ENCODE measurements at places on chromosomes 3 and 15.

GRCh38 chr15:86743283-86743903 lies 663.7 kb downstream of the AGBL1 start:
- no peak for DNase-seq

GRCh38 chr3:196643201-196643749 lies 3.8 kb downstream of the NRROS start:
- no peak for DNase-seq

GRCh38 chr3:70488131-70488530 lies 175.7 kb upstream of the MDFIC2 start:
- DNase-seq, result no peak

DNA sequence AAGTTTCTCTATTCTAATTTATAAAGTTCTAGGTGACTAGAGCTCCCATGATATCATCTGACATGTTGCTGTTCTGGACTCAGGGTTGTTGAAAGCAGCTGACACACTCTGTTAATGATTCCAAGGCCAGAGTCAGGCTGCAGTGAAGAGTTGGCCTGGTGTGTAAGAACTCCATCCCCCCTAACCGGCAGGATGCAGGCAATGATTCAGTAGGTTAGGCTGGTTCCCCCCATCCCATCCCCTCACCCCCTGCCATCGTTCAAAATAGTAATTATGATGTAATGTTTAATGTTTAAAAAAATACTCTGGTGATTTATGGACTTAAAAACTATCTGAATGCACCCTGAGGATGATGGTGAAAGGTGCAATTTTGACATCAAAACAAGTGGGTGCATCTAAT lies 4.6 kb upstream of the TRIM71 start:
- DNase-seq, result no peak

DNA sequence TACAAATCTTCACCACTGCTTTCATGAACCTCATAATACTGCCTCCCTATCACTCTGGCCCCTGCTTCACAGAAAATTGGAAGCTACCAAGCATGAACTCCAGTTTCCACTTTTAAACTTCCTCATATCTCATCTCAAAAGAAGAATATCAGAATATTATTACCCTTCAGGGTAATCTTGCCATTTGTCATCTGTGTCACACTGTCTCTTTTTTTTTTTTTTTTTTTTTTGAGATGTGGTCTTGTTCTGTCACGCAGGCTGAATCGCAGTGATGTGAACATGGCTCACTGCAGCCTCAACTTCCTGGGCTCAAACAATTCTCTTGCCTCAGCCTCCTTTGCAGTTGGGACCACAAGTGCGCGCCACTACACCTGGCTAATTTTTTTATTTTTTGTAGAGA lies 80.4 kb upstream of the TCF12 start:
- DNase-seq, result no peak

DNA sequence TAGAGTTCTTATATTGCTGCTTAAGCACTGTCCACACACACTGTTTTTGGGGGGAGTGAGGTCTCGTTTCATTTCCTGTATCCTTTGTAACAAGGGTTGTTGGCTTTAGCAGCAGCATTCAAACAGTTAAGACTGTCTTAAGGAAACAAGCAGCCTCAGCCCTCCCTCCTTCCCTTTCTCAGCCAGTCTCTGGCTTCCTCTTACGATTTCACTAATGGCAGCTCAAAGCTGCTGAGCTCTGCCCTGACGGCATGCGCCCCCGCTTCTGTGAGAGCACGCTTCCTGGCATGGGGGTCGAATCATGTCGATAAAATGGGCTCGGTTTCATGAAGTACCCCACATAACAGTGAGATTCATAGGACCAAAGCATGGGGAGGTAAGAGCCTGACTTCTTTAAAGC lies 105.0 kb downstream of the KLHL25 start:
- DNase-seq, result no peak

DNA sequence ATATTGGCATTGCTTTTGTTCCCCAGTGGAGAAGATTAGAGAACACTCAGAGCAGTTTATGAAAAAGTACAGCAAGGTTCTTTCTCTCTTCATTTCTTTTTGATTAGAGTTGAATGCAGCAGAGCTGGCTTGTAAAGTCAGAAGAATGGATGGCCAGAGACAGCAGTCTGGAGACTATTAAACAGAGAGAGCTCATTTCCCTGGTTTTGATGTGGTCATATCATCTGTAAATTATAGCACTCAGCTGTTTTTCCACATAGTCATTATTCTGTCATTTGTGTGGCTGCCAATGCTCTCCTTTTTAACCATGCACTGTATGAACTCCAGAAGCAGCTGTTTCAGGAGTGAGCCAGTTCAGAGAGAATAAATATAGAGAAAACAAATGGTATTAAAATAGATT lies 177.4 kb upstream of the CRBN start:
- DNase-seq, result no peak

- DNase-seq, result no peak
Measured at GRCh38 chr15:98597666-98598065, 50.7 kb upstream of the IGF1R start.

DNA sequence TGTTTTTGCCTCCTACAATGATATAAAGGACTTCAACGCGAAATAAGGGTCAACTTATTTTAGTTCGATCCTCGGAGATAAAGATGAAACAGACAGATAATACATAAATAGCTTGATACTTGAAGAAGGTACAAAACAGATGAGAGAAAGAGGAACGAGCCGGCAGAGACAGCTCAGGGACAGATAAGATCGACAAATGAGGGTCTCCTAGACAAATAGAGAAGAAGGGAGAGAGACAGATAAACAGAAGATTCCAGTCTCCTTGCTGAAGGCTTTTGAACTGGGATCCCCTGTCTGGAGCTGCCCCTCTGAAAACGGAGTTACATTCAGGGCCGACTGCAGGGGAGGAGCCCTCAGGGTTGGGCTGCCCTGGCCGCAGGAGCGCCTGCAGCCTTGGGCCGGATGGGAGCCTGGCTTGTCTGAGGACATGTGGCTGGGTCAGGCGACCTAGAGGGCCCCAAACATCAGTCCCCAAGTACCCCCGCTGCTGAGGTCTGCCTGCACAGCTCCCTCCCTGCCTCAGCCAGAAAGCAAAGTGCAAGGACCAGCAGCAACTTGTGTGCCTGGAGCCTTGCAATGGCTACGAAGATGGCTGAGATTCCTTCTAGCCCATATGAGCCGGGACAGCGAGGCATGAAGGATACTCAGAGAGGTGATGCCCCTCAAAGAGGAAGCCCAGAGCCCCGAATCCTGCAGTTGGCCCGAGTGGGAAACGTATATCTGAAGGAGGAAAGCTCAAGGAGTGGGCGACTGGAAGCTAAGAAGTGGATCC lies 926 bp upstream of the SKOR1 start:
- no peak for DNase-seq

DNA sequence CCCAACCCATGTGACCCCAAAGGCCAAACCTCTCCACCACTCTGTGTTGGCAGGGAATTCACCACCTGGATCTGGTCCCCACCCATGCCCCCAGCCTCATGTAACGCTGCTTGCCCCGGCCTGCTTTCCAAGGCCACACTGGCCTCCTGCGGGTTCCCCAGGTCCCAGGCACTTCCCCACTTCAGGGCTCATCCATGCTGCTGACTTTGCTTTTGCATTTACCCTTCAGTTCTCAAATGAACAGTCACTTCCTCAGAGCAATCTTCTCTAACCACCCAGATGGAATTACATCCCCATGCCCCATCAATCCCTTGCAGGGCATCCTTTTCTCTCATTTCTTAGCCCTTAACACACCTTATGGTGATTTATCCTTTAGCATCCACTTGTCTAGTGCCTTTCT lies 9.2 kb downstream of the DAPK2 start:
- DNase-seq, result no peak

DNA sequence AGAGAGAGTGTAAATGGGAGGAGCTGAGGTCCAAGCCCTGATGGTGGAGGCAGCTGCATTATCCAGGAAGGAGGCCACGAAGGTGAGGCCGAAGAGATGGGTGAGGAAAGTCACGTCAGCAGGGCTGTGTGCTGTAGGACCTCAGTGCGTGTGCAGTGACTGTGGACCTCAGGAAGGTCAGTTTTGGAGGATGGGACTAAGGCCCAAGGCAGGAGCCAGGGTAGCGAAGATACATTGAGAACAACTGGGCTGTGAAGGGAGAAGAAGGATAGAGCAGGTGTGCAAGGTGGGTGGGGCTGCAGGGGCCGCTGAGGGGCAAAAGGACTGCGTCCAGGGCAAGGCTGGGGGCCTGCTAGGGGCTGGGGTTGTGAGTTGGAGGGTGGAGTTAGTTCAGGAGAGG lies 4.9 kb downstream of the KLHL40 start:
- no peak for DNase-seq

GRCh38 chr15:47412136-47412535 lies 305.2 kb upstream of the SEMA6D start:
- DNase-seq, result no peak

- no peak for DNase-seq
Measured at GRCh38 chr3:63753995-63754394, 65.1 kb upstream of the C3orf49 start.

DNA sequence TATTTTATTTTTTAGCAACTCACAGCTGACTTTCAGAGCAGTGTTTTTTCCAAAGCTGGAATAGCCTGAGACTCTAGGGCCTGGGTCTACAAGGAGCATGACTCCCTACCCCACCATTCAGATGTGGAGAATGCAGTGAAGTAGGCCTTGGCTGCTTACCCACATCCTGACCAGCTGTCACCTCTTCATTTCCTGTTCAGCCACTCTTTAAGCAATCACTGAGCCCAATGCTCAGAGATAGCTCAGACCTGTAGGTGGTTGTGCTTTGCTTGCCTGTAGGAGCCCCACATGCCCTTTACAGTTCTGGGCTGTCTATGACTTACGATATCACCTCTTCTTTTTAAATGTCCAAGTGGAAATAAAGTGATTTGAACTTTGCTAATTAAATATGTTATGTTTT lies 148.1 kb downstream of the NEK11 start:
- no peak for DNase-seq

GRCh38 chr15:74243431-74243830 lies 7.3 kb downstream of the CCDC33 start:
- no peak for DNase-seq

DNA sequence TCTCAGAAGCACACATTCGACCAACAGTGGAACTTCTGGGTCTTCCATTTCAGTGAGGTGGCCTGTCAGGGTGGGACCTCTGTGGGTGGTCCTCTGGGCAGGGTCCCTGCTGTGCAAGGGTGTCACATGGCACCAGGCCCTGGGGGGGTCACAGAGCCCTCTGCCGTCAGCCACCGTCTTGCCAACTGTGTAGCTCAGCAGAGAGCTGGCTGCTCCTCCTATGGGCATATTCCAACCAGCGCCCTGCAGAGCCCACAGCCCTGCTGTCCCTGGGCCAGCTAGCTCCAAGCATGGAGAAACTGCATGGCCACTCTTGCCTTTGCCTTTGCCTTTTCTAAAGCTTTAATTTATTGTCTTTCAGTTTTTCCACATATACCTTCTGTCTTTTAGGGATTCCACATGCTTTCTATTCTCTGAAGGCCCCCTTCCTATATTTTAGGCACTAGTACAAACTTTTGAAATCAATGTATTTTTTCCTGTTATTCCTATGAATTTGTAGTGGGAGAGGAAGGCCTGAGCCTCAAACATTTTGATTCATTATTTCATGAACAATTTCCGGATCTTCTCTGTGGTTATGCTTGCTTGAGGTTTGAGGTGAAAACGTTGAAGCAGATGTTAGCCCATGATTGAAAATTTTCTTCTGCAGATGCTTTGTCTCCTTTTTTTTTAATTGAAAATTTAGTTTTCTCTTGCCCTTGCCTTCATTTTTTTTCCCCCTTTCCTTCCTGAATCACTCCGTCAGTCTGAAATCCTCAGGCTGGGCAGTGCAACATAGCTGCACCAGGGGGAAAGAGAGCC lies 11.7 kb downstream of the IQCF1 start:
- no peak for DNase-seq

- no peak for DNase-seq
Measured at GRCh38 chr3:94099311-94099710, 36.5 kb downstream of the NSUN3 start.

- no peak for DNase-seq
Measured at GRCh38 chr3:139917226-139917785, 17.7 kb upstream of the CLSTN2 start.

GRCh38 chr3:186213946-186214345 lies 105.1 kb upstream of the ETV5 start:
- DNase-seq, result no peak

GRCh38 chr15:92683511-92683834 lies 27.9 kb upstream of the FAM174B start:
- DNase-seq, result no peak

- no peak for DNase-seq
Measured at GRCh38 chr15:50676799-50677483, 9.7 kb downstream of the TRPM7 start.

GRCh38 chr15:48090666-48091065 lies 30.1 kb upstream of the SLC24A5 start:
- DNase-seq, result no peak

DNA sequence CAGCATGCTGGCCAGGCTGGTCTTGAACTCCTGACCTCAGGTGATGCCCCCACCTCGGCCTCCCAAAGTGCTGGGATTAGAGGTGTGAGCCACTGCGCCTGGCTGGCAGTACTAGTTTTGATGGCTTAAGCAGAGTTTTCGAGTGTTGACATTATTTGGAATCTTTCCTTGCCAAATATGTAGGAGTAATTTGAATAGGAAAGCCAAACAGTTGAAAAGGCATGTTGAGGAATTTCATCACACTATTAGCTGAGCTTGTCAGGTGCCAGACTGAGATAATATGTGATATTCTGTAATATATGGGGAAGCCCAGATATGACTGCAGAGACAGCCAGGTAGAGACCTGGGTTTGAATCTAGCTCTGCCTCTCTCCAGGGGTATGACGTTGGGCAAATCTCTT lies 109.3 kb downstream of the SV2B start:
- no peak for DNase-seq

GRCh38 chr3:155182467-155182866 lies 102.3 kb downstream of the MME start:
- no peak for DNase-seq

DNA sequence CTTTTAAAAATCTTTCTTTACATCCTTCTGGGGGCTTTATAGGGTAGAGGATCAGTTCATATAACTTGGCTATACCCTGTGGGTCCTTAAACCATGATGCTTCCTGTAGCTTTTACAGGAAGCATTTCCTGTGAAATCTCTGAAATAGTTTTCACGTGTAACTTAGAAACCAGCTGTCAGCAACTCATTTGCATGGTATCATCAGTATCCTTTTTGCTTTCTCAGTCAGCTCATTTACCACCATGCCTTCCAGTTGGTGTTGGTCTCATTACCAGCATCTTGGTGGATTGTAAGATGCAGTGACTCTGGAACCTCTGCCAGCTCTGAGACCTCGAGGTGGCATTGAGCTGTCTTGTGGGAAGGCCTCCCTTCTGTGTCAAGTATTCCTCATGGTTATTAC lies 96.7 kb upstream of the MYZAP start:
- DNase-seq, result no peak

- no peak for DNase-seq
Measured at GRCh38 chr3:56347219-56347871, 120.9 kb downstream of the ERC2 start.
